ENCODE measurements at places on chromosomes 3 and 15.
A peak's percentile ranks its signal among the peaks of the same experiment; 100 is the strongest.

DNA sequence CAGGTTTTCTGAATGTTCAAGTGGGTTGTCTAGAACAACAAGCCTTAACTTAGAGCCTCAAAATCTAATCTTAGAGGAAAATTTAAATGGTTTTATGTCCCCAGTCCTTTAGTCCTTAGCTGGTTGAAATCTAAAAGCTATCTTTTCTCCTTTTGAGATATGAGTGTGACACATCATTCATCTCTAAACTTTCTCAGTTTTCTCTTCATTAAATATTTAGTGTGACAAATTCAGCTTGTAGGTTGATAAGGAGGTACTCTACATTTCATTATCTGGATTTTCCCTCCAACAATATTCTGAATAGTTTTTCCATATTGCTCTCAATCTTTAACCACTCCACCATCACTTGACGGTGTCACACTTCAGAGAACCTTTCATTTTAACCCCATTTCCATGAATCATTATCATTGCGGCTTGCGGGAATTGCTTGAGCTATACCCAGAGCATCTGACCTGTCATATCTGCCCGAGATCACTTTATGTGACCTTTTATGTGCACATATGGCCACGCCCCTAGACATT is 16.1 kb upstream of the ATP8B4 start:
- DNase-seq = no peak

DNA sequence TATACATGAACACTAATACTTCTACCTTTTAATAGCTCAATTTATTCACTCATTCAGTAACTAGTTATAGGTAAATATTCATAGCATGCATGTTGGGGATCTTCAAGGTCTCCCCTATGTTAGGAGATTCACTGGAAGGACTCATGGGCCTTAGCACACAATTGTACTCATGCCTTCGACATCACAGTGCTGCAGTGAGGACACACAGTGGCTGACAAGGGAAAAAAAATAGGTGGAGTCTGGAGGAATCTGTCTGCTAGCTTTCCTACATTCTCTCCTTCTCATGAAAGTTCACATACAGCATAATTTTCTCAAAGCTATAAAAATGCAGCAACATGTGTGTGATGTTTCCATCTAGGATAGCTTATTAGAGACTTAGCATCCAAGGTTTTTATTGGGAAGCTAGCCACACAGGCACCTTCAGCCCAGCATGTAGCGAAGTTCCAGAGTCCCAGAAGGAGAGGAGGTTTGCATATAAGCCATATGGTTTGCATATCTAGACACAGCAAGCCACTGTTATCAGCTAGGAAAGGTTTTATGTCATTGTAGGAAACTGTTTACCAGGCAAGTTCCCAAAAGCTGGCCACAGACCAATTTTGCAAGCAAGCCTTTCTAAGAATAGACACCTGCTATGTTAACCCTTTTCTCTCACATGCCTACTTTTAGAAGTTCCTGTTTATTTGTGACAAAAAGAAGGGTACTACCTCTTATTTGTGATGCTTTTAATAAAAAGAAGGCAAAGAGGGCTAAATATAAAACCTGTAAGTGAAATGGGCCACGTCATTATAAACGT is 46.4 kb downstream of the MORC1 start:
- DNase-seq = peak; percentile 24

DNA sequence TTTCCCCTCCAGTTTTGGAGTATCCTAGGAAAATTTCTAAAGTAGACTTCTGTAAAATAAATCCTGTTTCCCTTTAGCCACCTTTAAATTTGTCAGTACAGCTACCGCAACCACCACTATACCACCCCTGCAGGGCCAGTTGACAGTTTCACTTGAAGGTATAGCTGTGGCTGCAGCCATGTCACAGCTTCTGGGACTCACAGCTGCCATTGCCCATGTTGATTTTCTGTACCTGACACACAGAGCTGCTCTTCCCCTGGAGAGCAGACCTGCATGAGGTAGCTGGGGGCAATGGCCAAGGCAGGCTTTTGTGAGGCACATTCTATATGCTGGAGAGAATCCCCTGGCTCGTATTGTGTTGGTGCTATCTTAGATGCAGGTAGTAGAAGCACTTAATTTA is 345.4 kb downstream of the LRTM1 start:
- no peak for DNase-seq

DNA sequence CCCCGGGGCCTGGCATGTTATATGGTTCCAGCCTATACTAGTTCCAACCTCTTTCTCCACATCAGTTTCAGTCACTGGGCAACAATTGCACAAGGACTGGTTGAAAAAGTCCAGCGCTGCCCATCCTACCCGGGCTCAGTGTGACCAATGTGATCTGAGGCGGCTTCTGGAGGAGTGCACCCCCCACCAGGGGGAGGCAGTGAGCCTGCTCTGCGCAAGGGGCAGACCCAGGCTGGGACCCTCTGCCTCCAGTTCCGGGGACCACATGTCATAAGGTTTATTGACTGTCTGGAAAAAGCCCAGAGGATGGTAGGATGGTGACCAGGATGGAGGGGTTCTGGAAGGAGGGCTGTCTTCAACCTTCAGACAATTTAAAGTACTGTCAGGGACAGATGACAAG is 25.6 kb upstream of the NR2E3 start:
- no peak for DNase-seq

- no peak for DNase-seq
These were observed 1040.7 kb upstream of the CFAP20DC start for GRCh38 chr3:60090548-60090947.

DNA sequence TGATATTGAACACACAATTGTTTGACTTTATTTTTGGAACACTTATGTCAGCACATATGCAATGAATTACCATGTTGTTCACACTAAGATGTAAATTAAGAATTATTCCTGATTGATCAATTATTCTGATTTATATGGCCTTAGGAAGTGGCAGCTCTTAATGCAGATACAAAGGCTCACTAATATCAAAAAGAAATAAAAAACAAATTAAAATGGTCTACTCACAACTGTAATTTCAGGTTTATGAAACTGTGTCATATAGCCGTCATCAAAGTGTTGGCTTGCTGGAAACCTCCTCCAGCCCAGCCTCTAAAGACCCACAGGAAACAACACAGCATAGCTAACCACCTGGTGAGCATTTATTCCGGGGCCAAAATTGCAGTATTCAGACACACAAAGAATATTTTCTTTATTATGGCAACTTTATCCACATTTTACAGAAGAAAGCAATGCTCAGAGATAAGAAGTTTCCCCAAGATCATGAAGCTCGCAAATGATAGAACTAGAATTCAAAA is 33.4 kb downstream of the PDZRN3 start:
- no peak for DNase-seq

GRCh38 chr3:169094204-169094603 is 569.3 kb downstream of the MECOM start:
- DNase-seq = no peak

GRCh38 chr3:120203621-120204020 is 81.4 kb downstream of the GPR156 start:
- DNase-seq = no peak

GRCh38 chr3:47113669-47114365 is 50.1 kb downstream of the SETD2 start:
- peak; percentile 30 for DNase-seq

- DNase-seq = peak; percentile 47
These were observed 257.9 kb downstream of the UACA start for GRCh38 chr15:70505411-70505919.

DNA sequence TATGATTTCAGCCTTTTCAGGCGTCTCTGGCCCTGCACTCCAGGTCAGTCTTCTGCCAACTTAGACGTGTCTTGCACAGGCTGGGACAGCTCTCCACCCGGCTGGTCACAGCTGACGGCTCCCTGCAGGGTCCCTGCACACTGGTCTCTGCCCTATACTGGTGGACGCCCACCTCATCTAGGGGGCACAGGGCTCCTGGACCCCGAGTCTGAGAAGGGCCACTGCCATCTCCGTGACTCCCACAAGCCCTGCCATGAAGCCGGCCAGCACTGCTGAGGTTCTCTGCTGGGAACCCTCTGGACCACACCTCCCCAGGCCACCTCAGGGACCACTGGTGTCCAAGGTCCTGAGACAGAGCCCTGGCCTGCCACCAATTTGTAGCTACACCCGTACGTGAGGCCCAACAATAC is 40.5 kb downstream of the CYFIP1 start:
- DNase-seq = no peak

GRCh38 chr3:151210676-151211381 is 7.8 kb upstream of the GPR171 start:
- no peak for DNase-seq

GRCh38 chr3:30518872-30519271 is 87.5 kb upstream of the TGFBR2 start:
- no peak for DNase-seq

- no peak for DNase-seq
These were observed 24.5 kb upstream of the PROK2 start for GRCh38 chr3:71809321-71810026.

DNA sequence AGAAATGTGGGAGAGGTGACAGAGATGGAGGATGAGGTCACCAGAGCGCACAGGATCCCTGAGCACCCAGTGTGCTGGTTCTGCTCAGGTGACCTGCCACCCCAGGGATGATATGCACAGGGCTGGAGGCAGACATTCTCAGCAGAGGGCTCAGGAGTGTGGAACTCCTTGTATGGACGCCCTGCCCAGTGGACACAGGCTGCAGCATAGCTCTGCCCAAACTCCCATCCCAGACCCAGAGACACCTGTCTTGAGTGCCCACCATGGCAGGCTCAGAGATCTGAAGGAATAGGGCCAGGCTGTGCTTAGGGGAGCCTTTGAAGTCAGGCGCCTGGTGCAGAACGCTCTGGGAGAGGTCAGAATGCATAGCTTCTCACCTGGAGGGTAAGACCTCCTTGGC is 47.3 kb downstream of the PPCDC start:
- no peak for DNase-seq

DNA sequence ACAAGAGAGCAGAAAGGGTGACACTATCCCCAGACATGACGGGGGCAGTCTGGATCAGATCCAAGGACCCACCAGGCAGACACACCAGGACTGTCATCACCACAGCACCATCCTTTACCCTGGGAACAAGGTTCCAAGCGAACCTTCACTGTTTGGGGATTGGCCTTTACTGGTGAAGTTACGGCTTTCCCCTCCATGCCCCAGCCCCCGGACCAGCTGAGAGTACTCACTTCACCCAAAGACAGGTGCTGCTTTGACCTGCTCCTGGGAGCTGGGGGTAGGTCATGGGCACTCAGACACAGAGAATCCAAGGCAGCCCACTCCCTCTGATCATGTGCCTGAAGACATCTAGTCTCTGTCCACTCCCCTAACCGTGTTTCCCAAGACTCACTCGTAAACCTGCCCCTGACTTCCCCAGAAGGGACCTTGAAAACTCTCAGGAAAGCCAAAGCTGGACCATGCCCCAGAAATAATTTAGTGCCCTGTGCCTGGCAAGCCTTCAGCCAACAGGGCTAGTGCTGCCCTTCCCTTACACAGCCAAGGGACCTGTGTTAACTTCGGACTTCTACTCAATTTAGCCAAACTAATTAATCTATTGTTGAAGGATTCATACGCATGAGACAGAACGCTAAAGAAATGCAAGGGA is 2.8 kb downstream of the RRP9 start:
- DNase-seq = no peak

- DNase-seq = no peak
These were observed 22.9 kb downstream of the EPHB3 start for GRCh38 chr3:184584464-184584891.

GRCh38 chr3:81581966-81582599 is 179.4 kb downstream of the GBE1 start:
- peak; percentile 7 for DNase-seq

DNA sequence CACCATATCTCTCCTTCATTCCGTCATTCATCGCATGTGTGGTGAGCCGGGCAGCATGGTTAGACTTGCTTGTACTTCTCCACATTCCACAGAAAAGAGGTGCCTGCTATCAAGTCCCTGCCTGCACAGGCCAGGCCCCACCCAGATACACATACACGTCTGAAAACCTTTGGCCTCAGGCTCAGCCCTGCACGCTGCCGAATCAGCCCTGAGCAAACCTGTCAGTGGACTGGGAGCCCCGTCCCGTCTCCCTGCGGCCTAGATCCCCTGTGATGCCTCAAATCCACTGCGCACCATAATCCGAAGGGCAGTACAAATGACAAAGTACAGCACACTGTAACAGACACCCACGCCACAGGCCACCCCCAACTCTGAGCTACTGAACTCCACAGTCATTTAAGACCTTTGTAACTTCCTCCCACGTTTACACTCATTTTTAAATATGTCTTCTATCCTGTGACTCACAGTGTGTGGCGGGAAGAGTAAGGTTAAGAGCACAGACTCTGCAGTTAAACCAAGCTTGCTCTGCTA is 67.1 kb downstream of the MB21D2 start:
- DNase-seq = peak; percentile 79

DNA sequence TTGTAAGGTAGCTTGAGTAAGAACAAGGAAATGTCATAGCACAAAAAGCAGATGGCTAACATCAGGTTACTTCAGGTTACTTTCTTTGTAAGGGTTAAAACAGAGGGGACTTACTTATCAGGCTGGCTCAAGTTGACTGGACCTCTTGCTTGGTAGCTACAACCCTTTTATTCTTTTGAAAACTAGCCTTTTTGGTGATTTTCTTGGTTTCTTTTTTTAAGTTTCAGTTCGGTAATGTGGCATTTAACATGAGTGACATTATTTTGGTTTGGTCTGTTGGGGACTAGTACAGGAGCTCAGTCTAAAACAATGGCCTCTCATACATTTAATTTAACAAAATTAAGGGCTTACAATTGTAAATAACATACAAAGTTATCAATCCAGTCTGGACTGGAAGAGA is 621.4 kb downstream of the OTOL1 start:
- DNase-seq = no peak

DNA sequence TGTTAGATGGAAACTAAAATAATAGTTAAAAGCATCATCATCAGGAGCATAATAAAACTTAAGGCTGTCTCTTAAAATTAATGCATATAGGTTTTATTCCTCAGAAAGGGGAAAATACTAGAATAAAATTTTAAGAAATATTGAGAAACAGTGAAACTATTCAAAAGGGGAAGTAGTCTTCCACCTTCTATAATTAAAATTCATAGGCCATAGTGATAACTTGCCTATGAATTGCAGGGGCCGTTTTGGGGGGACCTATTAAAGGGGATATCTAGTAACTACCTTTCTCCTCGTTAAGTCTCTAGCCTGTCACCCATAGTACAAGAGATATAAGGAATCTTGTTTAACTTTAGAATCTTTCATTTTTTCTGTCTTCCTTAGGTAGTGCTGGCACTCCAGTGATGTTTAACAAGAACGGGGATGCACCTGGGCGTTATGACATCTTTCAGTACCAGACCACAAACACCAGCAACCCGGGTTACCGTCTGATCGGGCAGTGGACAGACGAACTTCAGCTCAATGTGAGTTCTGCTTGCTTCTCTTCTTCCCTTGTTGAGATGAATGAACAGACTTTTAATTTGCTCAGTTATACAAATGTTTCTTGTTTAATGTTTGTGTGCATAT is 600.4 kb downstream of the GRM7 start:
- DNase-seq = no peak

- DNase-seq = no peak
These were observed 50.1 kb upstream of the GATM start for GRCh38 chr15:45428491-45428890.

GRCh38 chr15:90869601-90870353 is 1.4 kb downstream of the FURIN start:
- no peak for DNase-seq
